ENCODE measurements at places on chromosomes 11 and 22.

- no peak for DNase-seq
Measured at GRCh38 chr11:61975638-61976419, 8.4 kb upstream of the FTH1 start.

DNA sequence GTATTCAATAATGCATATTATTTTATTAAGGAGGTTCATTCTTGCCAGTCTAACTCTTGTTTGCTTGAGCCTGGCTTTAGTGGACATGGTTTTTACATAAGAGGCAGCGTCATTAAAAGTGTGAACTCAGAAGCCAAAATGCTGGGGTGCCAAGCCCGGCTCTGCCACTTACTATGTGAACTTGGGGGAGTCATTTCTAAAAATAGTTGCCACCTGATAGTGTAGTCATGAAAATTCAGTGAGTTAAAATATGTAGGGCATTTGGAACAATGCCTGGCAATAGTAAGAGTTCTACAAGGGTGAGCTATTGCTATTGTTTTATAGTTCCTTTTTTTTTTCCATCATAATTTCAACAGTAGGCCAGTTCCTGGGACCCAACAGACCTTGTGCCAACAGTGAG, 49.9 kb downstream of the TENM4 start:
- DNase-seq, result no peak

DNA sequence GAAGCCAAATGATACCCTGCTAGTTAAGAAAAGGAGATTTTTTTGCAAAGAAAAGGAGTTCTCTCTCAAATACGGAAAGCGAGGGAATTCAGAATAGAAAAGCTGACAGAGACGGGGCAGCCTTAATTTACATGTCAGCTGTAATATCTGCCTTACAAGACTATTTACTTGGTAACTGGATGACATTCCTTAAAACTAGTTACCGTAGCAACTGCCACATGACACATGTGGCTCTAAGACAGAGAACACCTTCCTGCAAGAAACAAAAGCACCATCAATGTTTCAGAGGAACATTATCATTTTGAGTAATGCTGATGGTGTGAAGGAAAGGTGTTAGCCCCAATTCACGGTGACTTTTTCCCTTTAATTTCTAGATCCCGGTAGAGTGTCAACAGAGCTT, 222.1 kb downstream of the LRRC4C start:
- no peak for DNase-seq

DNA sequence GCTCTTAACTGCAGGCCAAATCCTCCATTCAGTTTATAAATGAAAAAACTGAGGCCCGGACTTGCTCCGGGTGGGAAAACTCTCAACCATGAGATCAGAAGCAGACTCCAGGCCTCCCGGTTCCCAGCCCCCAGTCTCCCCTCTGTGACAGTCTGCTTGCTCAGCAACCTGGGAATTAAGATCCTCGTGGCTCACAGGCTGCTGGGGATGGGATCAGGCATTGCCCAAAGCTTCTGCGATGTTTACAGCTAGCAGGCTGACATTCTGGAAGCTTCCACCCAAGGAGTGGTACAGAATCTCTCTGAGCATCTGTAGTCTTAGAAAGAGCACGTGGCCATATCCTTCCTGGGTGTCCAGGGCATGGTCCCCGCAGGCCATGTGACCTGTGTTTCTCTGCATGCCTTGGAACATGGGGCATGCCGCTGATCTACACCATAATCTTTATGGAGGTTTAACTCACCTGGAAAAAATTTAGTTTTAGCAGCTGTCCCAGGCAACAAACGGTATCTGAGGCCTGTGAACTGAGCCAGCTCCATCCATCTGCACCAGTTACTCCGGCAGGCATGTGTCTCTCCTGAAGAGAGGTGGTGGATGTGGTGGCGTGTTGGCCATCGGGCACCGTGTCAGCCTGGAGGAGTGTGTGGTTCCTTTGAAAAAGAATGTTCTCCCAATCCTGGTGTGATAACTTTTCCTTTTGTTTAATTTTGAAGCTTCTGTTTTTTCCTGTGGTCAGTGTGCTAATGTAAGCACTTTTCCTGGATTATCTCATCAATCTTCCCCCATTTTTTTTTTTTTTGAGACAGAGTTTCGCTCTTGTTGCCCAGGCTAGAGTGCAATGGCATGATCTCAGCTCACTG, 7.9 kb downstream of the FBLN1 start:
- no peak for DNase-seq

DNA sequence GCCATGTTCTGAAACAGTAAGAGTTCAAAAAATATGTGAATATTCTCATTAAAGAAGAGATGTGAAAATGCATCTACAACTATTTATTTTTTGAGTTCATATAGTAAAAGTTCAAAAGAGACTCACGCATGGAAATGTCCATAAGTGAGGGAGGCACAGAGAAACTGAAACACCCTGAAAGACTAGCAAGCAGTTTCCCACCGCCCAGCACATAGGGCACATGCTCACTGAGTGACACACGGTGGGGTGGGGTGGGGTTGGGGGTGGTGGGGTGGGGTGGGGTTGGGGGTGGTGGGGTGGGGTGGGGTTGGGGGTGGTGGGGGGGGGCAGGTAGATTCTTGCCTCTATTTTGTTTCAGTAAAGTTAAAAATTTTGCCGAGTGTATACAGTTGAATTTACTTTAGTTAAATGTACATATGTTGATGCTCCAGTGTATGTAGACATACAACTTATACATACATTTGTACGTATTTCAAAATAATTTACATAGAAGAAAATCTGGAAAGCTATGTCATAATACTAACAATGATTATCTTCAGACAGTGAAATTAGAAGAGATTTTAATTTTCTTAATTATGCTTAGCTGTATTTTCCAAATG, 6.3 kb downstream of the CCDC34 start:
- DNase-seq, result no peak
